ENCODE measurements at places on chromosomes 2 and 18. TPM values are rescaled to one million over a fixed set of nuclear protein-coding genes. Genes with fewer than 3 reads are reported as not detected.
A peak's percentile ranks its signal among the peaks of the same experiment; 100 is the strongest.

CXCR1 gene
- total RNA-seq = under 0.01 TPM

PPP3R1 gene
- total RNA-seq = 18.0 TPM

DES gene
- not detected for total RNA-seq

GRCh38 chr2:45282646-45283045, 273.4 kb upstream of the SIX2 start:
- DNase-seq = no peak

DNA sequence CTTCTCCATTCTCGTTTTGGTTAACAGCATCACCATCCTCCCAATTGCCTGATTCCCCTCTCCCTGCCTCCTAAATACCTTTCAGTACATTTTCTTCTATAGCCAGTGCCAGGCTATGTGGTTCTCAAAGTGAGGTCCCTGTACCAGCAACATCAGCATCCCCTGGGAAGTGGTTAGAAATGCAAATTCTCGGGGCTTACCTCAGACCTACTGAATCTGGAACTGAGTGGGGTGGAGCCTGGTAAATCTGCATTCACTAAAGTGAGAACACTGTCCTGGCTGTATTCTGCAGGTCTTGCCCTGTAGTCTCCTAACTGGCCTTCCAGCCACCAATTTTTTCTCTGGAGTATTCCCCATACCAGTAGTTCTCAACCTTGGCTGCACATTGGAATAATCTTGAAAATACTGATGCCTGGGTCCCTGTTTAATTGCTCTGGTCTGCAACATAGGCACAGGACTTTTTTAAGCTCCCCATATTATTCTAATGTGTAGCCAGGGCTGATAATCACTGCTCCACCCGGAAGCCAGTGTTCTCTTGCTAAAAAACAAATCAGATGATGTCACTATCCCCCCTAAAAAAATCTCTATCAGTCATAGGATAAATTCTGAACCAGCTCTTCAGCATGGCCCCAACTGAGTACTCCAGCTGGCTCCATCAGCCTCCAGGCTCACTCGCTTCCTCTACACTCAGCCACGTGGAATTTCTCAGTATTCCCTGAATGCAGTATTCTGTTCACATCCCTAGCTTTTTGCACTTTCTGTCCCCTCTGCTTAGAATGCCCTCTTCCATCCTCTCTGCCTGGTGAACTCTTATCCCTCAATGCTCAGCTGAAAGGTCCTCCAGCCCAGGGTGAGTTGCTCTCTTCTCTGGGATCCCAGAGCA, 98.4 kb downstream of the CDK15 start:
- no peak for DNase-seq

DNA sequence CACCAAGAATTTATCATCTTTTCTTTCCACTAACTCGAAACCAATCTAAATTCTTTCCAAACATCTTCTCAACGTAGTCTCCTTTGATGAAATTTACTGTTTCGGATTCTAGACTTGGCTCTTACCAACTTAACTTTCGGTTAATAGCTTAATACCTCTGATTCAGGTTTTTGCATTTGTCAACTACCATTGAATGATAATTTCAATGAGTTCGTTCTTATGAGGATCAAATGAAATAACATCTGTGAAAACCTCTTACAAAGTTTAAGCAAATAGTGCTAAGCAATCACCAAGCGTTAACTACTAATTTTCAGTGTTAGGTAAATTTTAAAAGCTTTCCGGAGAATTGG, 593 bp upstream of the NRBP1 start:
- DNase-seq = no peak

DNA sequence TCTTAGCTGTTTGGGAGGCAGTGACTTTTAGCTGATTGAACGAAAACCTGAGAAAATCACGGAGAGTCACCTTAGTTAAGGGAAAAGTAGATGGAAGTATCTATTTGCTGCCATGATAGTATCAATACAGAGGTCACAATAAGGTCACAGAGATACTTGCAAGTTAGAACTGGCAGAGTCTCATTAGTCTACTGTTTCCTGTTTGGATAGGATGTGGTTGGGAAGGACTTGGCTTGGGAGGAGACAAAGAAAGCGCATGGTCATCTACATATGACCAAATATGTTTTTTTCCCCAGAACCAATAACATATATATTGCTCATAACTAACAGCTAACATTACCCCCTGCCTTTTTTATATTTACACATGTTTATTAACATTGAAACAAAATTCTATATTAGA, 78.4 kb upstream of the AQP4 start:
- DNase-seq = no peak

- peak; percentile 52 for DNase-seq
Measured at GRCh38 chr2:75200140-75201096, 1.1 kb upstream of the TACR1 start.

GRCh38 chr2:75099521-75099922, 99.8 kb downstream of the TACR1 start:
- DNase-seq = no peak

DNA sequence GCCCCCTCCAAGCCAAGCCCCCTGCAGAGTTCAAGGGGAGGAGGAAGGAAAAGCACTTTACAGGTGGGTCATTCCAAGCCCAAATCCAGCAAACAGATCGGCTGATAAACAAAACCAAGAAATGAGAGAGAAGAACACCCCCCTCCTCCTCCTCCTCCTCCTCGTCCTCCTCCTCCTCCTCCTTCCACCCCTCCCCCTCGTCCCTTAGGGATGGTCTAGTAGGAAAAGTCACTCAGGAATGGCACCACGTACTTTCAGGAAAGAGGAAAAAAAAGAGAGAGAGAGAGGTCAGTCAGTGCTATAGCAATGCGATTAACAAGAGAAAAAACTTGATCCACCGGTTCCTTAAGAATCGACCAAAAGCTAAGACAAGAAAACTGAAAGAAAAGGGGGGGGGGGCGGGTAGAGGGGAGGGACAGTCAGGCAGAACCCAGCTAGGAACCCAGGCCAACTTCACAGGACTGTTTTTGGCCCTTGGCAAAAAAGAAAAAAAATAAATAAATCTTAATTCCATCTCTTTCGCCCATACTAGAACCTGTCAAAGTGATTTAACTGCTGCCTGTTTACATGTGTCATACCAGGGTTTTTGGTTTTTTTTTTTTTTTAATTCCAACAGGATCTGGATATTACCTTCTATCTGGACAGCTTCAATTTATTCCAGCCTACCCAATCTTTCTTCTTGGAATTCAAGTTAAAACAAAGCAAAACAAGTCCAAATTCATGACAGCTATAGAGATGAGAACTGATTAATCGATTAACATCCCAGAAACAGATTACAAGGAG, 906 bp downstream of the IKZF2 start:
- DNase-seq = no peak

GRCh38 chr2:241849616-241850543, 8.8 kb downstream of the PDCD1 start:
- DNase-seq = no peak

- DNase-seq = no peak
Measured at GRCh38 chr18:73826098-73826497, 321.5 kb downstream of the FBXO15 start.
